ENCODE measurements at places on chromosomes 5 and 9.

- no peak for DNase-seq
Measured at GRCh38 chr5:178740181-178740557, 9.7 kb upstream of the ZNF354A start.

DNA sequence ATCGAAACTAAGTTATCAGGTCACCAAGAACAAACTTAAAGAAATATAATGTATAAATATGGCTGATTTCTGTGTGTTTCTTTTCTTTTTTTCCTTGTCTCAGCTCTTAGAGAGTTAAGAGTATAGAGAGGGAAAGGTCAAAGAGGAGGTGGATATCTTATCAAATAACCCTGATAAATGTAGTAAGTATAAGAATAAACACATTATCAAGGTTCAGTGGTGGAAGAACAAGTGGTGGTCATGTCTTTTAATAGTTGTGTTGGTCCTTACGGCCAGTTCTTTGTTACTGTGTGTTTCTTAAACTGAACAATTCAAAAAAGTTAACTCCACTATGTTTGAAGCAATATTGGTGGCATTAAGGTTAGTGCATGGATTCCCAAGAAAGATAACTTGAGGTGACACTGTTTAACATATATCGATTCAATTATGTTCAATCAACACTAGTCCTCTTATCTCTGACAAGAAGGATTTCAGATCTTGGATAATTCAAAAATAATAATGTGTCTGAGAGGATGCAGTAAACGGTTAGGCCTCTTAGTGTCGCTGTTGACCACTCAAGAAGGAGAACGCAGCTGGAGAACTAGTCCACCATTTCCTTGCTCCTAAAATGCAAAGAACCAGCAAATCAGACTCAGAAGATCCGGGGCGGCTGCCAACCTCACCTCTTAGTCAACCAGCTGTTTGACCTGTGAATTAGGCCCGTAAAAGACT lies at the start of gene PCDHGA3:
TSS of gene PCDHGA3 (plus strand) at position 588 of the 711 bp plus-strand sequence. CDS start 205 bp downstream, outside the sequence.
- no peak for DNase-seq

DNA sequence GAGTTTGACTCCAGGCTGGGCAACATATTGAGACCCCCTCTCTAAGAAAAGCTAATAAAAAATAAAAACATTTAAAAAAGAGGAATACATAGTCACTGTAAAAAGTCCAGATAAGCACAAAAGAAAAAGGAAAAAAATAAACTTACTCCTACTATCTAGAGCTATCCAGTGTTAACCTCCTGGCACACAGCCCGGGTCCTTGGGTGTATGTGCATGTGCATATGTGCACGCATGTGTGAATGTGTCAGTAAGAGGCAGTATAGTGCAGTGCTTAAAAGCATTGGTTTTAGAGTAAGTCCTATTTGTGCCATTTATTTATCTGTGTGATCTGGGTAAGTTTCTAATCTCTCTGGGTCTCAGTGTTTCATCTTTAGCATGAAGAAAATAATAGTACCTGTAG lies 26.7 kb downstream of the FAM219A start:
- DNase-seq: no peak

DNA sequence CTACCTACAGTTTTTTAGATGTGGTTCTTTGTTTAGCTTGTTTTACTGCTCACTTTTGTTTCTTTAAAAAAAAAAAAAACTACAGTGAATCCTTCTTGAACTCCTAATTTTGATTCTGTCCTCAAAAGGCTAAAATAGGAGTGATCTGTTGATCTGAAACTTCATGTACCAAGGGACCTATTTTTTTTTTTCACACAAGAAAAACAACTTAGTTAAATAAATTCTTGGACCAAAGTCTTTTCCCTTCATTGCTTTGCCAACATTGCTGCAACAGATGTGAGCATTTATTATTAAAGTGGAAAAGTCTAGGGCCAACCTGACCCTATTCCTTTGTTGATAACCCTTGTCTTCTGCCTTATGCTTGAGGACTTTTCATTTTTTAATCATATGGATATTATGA lies 236.8 kb downstream of the ARHGEF28 start:
- no peak for DNase-seq
